Osteoblast (primary cell): ENCODE measurements at places on chromosomes 11 and 22. TPM values are rescaled to one million over a fixed set of nuclear protein-coding genes. Genes with fewer than 3 reads are reported as not detected.
A peak's percentile ranks its signal among the peaks of the same experiment; 100 is the strongest.

The NOX4 gene
- 1.8 TPM in 2 replicates for total RNA-seq

GRCh38 chr22:35638410-35638809, 9.8 kb upstream of the APOL6 start:
- peak; percentile 96 for DNase-seq
- no peak overlapping the region for H3K4me3 ChIP-seq
- no peaks in the 10 kb centered on the region for H3K36me3 ChIP-seq
- no peaks in the 10 kb centered on the region for H3K27me3 ChIP-seq
- peak overlapping the region; percentile 19 for H3K27ac ChIP-seq
- H3K4me1 ChIP-seq: peaks cover 13% of the 10 kb centered on the region

The SCARF2 gene
- 18.3 and 23.9 TPM in 2 replicates for total RNA-seq

The H19 gene
- 4.3 and 9.4 TPM in 2 replicates for total RNA-seq

DNA sequence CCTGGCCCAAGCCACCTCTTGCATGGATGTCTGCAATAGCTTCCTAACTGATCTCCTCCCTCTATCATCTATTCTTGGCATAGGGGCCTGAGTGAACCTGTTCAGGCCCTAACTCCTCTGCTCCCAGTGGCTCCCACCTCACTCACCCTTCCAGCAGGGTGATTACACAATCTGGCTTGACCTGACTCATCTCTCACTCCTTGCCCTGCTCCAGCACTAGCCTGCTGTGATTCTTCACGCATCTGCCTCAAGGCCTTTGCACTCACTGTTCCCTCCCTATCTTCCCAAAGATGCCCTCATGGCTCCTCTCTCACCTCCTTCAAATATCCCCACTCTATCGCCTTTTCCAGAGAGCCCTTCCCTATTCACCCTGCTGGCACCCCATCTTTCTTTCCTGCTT, 10.5 kb downstream of the SCN4B start:
- H3K4me3 ChIP-seq: no peak overlapping the region
- no peaks in the 10 kb centered on the region for H3K36me3 ChIP-seq
- peak; percentile 79 for DNase-seq
- H3K4me1 ChIP-seq: no peaks in the 10 kb centered on the region

DNA sequence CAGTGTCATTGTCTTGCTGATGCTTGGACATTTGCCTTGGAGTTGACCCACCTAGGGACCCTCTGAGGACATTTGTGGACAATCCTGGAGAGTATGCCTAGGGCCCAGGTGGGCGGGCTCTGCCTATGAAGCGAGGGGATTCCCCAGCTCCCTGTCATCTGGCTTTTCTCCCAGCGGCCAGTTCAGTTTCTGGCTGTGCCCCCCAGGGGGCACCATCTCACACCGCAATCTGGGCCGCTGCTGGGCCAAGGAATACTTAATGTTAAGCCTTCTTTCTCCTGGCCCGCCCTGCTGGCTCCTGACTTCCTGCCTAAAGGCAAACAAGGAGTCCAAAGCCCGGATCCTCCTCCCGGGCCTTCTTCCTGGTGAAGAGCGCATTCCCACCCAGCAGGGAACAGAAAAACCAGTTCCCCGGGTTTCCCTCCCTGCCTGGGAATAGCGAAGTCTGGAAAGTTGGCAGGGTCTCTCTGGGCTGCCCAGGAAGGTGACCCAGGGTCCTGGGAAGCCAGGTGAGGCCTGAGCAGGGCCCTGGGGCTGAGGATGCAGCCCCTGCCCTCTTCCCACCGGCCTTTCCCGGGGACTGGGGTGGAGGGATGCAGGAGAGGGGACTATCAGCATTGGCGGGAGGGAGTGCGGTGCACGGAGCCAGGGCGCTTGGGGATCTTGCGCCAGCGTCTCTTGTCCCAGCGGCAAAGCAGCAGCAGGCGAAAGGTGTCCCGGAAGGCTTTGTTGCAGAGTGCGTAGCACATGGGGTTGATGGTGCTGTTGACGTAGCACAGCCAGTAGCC, 11.9 kb downstream of the CHRM1 start:
- no peaks in the 10 kb centered on the region for H3K36me3 ChIP-seq
- no peak overlapping the region for H3K27ac ChIP-seq
- H3K4me3 ChIP-seq: no peak overlapping the region
- DNase-seq: peak; percentile 94
- H3K27me3 ChIP-seq: peaks cover 9% of the 10 kb centered on the region
- peaks cover 8% of the 10 kb centered on the region for H3K4me1 ChIP-seq
